HS-5 (cell line): ENCODE measurements at places on chromosomes 2 and 18.

DNA sequence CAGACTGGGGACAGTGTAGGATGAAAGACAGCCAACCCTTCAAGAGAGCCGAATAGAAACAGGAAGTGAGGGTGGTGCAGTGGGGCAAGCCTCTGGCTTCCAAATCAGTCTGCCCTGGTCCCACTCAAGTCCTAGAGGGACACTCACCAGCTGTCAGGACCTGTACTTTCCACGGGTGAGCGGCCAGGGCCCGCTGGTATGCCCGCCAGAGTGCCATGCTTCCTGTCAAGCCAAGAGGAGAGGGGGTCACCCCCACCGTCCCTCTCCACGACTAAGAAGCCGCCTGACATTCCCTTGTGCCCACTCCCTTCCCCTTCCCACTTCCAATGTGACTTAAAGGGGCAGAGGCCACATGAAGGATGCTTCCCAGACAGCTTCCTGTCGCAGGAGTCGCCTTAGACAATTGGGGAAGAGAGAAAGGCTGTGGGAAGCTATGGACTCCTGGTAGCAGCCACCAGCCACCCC lies 564 bp downstream of the MPV17 start:
- no peak for DNase-seq

- DNase-seq = peak; percentile 79
Observed at GRCh38 chr18:12597760-12598159, 60.1 kb downstream of the SPIRE1 start.

DNA sequence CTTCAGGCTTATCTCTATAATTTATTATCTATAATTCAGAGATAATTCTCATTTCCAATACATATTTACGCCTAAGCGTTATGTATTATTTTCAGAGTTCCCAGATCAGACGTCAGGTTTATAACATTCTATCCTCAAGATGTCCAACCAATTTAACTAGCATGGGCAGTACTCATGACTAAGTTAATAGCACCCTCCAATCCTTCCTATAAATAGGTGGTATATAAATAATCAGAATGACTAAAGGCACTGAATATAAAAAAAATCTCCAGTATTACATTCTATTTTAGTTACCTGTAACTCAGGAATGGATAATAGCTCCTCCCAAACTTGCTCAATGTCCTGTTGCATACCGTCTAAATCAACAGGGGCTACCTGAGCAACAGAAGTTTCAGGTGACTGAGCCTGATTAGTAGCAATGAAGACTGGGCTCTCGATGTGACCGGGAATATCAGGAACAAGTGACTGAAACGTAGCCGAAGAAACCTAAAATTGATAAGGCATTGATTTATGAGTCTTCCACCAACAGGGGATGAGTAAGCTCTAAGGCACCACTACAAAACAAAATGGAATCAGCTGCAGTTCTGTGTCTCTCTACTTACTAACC lies 19.6 kb downstream of the HNRNPA3 start:
- no peak for DNase-seq

DNA sequence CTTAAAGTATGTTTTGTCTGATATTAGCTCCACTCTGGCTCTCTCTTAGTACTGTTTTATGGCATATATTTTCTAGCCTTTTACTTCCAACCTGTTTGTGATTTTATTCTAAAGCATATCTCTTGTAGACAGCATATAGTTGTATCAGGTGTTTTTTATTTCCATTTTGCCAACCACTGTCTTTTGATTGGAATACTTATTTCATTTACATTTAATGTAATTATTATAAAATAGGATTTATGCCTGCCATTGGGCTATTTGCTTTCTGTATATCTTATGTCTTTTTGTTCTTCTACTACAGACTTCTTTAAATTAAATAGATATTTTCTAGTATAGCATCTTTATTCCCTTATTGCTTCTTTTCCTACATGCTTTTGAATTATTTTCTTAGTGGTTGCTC lies 67.3 kb downstream of the LRRC30 start:
- DNase-seq = no peak

GRCh38 chr18:6414723-6415417 lies at the start of gene L3MBTL4:
TSS of gene L3MBTL4 (minus strand) at chr18:6414911. CDS start at chr18:6311625, 103,286 bp downstream.
- no peak for DNase-seq

DNA sequence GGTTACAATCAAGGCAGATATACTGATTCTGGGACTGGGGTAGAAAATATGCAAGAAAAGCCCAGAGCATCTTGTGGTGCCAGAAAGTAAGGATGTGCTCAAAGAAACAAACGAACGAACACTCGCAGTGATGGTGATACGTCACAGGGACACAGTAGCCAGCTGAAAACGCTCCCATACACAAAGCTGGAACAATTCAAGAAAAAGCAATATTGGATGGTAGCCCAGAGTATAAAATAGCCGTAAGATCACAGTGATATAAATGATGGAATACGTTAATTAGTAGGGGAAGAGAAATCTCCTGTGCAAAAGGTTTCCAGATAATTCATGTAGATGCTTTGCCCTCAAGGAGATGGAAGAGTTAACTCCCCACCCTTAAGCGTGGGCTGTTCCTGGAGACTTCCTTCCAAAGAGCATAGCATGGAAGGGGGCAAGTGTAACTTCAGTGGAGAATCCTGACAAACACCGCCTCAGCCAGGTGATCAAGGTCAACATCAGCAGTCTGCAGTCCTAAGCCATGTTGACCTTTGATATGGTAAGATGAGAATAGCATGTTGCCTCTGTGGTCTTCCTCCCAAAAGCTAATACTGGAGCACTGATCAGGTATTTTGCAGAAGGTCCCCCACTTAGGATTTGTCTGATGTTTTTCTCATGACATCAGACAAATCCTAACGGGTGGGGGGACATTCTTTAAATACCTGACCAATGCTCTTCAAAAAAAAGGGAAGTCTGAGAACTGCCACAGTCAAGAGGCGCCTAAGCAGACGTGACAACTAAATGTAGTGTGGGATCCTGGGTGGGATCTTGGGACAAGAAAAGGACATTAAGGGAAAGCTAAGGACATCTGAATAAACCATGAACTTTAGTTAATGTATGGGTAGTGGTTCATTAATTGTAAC lies 99.0 kb downstream of the NCK2 start:
- no peak for DNase-seq

DNA sequence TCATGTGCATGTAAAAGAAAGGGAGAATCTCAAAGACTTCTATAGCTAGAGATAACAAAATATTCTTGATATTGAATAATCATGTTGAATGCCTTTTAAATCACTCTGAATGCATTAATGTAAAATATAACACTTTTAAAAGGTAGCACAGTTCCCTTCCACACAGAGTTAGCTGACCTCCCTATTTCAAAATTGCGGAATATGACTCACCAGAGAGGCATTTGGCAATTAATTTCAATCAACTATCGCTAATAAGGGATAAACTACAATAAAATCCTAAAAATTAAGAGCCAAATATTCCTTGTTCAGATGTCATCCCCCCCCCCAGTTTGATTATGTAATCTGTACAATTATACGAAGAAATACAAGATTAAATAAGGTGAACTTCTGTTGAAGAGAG lies 29.3 kb downstream of the ZC3H15 start:
- no peak for DNase-seq

DNA sequence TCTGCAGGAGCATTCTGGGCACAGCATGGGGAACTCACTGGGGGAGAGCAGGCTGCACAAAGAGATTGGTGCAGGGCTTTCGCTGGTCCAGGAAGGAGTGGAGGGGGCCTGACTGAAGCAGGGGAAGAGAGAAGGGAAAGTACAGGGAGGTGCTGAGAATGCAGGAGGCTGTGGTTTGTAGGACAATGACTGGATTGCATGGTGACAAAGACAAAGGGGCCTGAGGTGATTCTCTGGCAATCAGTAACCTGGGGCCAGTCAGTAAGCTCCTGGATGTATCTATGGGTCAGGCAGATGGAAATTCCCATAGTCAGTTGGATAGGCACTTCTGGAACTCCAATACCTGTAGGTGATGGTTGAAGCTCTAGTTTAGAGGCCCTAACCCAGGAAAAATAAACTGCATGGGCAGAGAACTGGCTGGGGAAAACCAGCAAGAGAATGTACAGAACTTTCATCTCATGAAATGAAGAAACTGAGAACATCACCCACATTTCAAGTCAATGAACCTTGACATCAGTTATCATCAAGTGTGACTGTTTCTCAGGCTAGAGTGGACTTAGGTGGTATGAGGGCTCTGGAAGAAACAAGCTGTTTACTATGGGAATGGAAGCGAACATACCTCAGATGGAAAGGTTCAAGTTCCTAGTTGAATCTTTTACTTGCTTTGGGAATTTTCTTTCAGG lies 193.2 kb downstream of the TPGS2 start:
- DNase-seq = no peak

DNA sequence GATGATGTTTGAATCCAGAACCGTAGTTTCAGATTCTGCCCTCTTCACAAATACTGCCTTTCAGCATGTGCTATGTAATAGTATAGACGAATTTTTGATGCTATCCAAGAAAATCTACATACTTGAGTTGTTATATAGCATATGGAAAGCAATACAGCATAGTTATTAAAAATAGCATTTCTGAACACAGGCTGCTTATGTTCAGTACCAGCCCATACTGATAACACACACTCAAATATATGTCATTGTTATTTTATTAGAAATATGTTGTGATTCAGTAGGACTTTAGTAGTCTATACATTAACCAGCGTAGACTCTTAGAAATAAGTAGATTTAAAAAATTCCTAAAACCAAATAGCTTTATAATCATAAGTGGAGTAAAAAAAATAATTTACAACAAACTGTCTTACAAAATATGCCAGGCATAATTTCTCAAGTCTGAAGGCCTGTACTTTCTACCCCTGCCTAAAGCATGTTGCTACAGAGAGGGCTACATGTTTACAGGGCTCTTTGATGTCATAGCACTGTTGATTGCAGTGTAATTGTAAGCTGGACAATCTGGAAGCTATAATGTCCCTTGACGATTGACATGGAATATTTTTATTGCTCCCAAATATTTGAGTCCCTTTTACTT lies 86.3 kb downstream of the ASXL3 start:
- no peak for DNase-seq

DNA sequence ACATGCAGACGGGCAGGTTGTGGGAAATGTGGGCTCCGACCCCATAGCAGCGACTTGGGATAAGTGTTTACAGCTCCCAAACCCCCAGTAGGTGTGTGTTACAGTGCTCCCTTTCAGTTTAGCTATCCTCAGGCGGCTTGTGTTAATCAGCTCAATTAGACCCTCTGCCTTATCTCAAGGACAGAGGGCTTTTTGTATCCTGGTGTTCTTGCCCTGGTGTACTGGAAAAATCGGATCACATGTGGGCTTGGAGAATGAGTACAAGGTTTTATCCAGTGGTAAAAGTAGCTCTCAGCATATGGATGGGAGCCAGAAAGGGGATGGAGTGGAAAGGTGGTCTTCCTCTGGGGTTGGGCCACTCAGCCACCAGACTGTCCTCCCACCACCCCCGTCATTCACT lies 264.7 kb upstream of the SYT4 start:
- no peak for DNase-seq

GRCh38 chr2:71927757-71928715 lies 219.6 kb downstream of the CYP26B1 start:
- no peak for DNase-seq

DNA sequence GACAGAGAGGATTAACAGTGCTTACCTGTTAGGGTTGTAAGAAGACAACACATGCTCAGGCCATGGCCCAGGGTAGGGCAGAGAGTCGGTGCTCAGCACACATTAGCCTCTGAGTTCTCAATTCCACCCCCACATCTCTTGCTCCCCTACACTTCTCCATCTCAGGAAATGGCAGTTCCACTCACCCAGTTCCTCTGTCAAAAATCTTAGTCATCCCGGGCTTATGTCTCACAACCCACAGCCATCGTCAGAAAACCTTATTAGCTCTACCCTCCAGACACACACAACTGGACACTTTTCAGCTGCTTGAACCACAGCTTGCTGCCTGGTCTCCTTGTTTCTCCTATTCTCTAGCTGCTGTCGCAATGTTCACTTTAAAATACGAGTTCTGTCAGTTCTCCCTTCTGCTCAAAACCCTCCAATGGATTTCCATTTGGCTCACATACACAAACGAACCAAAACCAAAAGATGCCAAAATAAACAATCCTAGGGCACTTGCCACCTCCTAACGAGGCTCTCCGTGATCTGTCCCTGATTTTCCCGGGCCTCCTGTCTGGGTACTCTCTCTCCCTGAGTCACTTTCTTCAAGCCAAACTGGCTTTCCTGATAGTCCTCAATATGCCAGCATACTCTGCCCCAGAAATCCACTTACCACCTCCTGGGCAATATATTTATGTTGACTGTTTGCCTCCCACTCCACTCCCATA lies 89.7 kb downstream of the KCTD1 start:
- DNase-seq = no peak

DNA sequence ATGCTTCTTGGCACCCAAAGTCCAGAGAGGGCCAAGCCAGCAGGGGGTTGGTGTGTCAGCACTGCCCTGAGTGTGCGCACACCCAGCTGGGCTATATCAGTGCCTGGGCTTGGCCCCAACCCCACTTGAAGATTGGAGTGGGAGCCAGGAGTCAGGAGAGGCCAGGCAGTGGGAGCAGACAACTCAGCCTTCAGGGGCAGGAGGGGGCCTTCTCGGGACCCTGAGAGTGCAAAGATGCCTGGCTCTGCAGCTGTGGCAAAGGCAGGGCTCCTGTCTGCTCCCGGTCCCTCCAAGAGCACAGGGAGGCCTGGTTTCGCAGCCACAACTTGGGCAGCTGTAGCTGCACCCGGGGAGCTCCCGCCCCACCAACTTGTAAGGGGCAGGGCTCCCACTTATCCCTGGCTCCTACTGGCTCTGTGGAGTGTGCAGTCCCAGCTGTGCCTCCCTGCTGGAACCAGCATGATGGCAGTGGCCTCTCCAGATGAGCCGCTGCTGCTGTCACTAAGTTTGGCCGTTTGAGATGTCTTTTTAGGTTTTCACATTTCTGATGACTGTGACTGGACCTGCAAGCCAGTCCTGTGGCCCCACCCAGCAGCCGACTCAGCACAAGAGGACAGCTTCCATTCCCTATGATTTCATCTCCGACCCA lies 148.8 kb upstream of the HS6ST1 start:
- no peak for DNase-seq

- no peak for DNase-seq
Observed at GRCh38 chr2:80893711-80894110, 589.2 kb upstream of the LRRTM1 start.

GRCh38 chr2:110727923-110728322 lies 4.5 kb upstream of the ACOXL start:
- no peak for DNase-seq

GRCh38 chr18:57855551-57855950 lies 52.4 kb upstream of the ATP8B1 start:
- DNase-seq = no peak

DNA sequence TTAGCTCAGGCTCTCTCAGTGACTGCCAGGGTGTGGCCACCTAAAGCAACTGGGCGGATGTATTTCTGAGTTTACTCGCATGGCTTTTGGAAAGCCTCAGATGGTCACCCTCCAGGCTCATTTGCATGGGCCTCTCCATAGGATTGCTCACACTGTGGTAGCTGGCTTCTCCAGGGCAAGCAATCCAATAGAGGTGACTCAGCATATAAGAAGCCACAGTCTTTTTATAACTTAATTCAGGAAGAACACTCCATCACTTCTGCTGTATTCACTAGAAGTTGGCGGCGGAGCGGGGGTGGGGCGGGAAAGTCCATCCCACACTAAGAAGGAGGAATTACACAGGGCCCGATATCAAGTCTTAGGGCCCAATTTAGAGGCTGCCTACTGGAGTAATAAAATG lies 3.6 kb upstream of the DOK6 start:
- DNase-seq = no peak

GRCh38 chr2:62305421-62306176 lies 109.7 kb downstream of the B3GNT2 start:
- DNase-seq = no peak

GRCh38 chr2:20919297-20919800 lies 96.4 kb upstream of the LDAH start:
- DNase-seq = no peak
